ENCODE measurements at places on chromosomes 5 and 9. TPM values are rescaled to one million over a fixed set of nuclear protein-coding genes. Genes with fewer than 3 reads are reported as not detected.

DNA sequence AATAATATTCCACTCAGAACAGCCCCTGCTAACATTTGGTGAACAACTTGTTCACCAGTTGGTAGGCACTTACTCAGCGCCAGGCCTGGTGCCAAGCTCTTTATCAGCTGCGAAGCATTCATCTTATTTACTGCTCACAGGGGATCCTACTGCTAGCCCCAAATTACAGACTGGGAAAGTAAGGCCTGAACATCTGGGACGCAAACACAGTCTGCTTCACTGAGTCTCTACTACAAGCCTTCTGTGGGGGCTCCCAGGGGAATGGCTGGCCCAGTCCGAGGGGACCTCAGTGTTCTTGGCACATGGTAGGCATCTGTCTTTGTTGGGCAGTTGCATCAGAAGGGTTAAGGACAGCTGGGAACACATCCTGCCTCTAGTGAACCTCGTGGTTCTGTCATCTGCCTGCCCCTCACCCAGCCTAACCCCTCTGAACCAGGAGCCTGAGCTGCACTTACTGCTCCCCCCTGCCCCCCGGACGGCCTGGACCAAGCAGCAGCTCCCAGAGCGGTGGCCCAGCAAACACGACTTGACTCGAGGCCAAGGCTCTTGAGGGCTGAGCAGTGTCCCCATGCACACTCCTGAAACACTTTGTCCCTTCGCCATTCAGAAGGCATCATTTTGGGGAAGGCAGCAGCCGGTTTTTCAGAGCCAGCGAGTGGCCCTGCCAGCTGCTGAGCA, at the start of gene PHYHD1:
Gene PHYHD1, plus strand, starts transcription at position 602 of the 678 bp plus-strand sequence. CDS start 1,342 bp downstream, outside the sequence.
- DNase-seq: peak; percentile 64

DNA sequence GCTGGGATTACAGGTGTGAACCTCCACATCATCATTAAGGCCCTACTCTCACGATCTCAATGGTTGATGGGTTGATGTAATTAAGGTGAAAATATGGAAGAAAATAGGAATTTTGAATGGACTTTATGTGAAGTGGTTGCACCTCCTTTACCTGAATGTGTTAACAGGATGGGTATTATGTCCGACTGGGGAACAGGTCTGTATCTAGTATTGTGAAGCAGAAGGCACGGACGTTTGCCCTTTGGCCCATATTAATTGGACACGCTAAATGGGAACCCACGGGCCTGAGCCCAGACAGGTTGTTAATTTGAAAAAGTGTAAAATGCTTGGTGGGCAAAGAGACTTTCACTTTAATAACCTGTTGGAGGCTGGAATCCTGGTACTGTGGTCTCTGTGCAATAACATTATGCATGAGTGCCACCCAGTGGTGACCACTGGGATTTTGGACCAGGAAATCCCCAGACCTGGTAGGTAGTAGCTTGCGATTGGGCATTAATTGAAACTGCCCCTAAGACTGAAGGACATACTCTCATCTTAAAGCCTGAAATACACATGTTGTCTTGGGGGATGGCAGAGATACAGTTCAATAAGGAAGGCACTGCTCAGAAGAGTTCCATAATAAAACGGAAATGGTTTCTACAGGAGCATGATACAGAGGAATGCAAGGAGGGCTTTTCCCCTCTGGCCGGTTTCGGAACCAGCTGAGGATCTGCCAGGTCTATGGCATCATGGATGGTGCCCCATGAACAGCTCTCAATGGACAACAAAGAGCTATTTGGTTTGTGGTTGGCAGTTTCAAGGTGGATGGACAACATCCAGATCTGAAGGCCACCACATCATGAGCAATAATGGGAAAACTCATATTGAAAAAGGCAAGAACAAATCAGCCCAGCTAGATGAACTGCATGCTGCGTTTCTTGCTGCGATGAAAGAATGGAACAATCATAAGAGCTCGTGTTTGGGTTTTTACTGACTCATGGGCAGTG, 26.2 kb upstream of the BICD2 start:
- DNase-seq: peak; percentile 72

DNA sequence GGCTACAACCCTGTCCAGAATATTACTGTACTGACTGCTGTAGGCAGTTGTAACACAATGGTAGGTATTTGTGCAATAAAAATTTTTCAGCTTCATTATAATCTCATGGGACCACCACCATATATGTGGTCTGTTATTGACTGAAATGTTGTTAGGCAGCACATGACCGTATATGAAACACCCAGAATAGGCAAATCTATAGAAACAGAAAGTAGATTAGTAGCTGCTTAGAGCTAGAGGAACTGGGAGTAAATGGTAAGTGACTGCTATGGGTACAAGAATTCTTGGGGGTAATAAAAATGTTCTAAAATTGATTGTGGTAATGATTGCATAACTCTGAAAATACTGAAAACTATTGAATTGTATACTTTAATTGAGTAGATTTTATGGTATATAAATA, 185.7 kb downstream of the ESM1 start:
- DNase-seq: no peak

Gene SOX30
- under 0.01 TPM for total RNA-seq

Gene IL3
- total RNA-seq: not detected

Gene GAPT
- not detected for total RNA-seq

Measured in frontal cortex (tissue), 4 donors.